ENCODE measurements at places on chromosomes 4 and X. TPM values are rescaled to one million over a fixed set of nuclear protein-coding genes. Genes with fewer than 3 reads are reported as not detected.

Gene SPP1
- not detected for total RNA-seq

Gene FGF13
- total RNA-seq, result 0.47 TPM

Gene SPANXN3
- not detected for total RNA-seq

Gene FAM47A
- total RNA-seq, result not detected

Gene TMEM150C
- total RNA-seq, result 0.58 TPM

Gene CYTL1
- total RNA-seq, result not detected

Gene MTNR1A
- not detected for total RNA-seq

Gene CACNA1F
- total RNA-seq, result not detected

Gene GLRA2
- not detected for total RNA-seq

Gene STBD1
- total RNA-seq, result 10.9 TPM

Gene EPHA5
- 2.2 TPM for total RNA-seq

Gene GIMD1
- total RNA-seq, result 0.22 TPM

Gene SLC30A9
- 32.4 TPM for total RNA-seq

Gene SLC39A8
- total RNA-seq, result 19.5 TPM

Gene PPM1K
- total RNA-seq, result 3.0 TPM

Gene RAB40A
- total RNA-seq, result not detected

Gene NUDT10
- 0.22 TPM for total RNA-seq

Measured in PC-3 (cell line).